SW480 (cell line): ENCODE measurements at places on chromosomes 4 and X.
A peak's percentile ranks its signal among the peaks of the same experiment; 100 is the strongest.

DNA sequence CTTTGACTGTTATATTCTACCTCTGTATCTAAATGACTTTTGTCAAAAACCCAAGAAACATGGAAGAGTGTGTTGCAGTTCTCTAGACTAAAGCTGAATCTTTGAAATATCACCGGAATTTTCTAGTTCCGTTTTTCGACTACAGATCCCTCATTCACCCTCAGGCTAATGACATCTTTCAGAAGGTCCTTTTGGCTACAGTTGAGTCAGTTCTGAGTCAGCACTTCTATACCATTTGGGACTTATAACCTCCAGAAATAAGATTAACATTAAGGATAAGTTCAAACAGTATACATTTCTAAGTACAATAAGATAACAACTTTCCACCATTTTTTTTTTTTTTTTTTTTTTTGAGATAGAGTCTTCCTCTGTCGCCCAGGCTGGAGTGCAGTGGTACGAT lies 331.0 kb upstream of the CPXCR1 start:
- DNase-seq = no peak

DNA sequence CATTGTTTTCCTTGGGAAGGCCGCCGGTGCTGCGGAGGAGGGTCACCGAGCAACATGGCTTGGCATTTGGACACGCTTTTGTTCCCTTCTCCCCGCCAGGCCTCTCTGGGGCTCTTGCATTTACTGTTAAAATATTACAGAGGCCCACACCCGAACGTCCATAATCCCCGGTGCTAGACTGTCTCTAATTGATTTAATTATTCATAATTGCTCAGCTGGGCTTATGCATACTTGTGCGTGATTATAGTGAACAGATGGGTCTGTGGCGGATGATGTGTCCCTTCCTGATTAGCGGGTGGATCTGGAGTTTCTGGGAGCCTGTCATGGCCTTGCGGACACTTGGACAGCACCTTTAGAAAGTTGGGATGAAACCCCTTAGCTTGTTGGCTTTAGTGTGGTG lies 100.2 kb upstream of the MSX1 start:
- DNase-seq = no peak

DNA sequence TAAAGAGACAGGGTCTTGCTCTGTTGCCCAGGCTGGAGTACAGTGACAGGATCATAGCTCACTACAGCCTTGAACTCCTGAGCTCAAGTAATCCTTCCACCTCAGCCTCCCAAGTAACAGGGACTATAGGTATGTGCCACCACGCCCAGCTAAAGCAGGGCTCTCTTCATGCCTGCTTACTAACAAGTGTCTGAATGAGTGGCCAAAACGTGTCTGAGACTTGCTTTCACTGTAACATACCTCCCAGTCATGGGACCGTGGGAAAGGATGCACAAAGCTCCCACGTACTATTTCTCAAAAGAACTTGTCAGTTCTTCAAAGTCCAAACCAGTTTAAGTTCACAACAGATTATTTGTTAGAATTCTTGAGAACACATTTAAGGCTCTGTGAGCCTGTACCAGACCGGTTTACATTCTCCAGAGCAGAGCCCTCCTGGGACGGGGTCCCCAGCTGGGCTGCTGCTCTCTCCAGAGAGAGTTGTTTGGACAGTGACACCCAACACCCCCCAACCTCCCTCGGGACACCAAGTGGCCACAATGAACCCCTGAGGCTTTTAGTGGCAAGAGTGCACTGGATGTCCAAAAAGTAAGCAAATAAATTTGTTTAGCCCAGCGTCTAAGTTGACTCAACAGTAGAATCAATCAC lies 24.1 kb downstream of the SH3KBP1 start:
- DNase-seq = no peak

GRCh38 chr4:15414551-15415091 lies 13.2 kb upstream of the C1QTNF7 start:
- DNase-seq = no peak

DNA sequence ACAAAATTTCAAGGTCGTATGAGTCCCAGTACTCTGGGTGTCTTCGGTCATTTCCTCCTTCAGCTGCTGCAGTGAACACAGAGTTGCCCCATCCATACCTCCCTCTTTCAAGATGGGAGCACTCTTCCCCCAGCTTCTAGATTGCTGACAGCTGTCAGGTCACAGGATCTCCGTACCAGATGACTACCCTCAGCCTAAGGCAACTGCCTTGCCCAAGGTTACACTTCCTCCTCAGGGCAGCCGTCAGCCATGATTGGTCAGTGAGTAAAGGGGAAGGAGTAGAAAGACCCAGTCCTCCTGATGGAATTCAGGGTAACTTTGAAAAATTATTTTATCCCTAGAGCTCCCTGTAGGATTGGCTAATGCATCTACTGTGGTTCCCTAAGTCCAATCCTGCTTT lies 81.6 kb downstream of the NAF1 start:
- no peak for DNase-seq

DNA sequence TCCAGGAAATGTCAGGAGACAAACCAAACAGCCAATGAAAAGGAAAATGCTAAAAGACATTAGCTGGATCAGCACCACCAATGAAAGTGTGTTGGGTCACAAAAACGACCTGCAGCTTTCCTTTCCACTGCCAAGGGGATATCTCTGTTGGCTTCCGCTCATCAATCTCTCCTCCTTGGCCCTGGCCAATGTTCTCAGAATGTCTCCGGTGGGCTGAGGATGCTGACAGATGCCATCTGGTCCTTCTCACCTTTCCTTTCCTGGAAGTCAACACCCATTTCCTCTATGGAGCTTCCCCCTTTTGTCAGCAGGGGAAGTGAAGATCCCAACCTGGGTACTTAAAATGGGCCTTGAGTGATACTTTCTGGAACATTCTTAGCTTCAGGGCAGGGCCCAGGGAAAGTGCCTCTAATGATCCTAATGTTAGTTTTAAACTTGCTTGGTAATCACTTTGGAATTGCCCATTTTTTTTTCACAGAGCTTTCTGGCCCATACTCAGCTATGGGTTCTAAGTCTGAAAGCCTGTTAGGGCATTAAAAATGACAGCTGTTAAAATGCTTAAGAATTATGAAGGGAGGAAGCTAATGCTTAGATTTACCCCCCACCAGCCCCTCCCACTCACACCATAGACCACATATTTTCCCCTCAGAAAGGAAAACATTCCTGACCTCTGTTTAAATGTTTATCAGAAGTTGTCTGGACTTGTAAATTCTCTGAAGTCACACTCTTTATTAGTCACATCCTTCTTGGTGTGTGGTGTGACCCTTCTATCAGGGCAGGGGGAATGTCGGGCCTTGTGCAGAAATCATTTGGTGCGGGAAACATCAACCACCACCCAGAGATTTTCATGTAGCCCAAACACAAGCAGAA lies 29.2 kb downstream of the IGFBP7 start:
- peak; percentile 64 for DNase-seq

GRCh38 chr4:24730256-24731001 lies 64.9 kb upstream of the SOD3 start:
- DNase-seq = no peak

GRCh38 chr4:138646383-138646782 lies 369.2 kb upstream of the NOCT start:
- no peak for DNase-seq

DNA sequence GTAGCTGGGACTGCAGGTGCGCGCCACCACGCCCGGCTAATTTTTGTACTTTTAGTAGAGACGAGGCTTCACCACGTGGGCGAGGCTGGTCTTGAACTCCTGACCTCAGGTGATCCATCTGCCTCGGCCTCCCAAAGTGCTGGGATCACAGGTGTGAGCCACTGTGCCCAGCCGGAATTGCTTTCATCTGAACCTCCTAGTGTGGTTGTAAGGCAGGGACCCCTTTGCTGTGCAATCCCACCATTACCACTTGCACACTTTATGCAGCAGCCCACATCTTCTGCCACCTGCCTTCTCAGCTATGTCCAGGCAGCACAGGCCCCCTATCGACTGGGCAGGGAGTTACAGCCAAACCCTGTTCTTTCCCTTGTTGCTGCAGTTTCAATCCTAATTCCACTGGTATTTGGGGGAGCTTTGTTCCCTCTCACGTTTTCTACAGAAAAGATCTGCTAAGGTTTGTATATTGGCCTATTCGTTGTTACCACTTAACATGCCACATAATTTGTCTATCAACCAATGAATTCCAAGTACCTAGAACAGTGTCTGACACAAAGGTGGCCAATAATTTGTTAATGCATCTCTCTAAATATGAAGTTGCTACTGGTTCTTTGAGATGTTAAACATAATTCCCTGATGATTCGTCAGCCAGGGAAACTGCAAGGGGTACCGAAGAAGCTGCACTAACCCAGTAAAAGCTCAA lies 6.5 kb downstream of the RPL39 start:
- no peak for DNase-seq

GRCh38 chr4:5021546-5021945 lies 2.3 kb upstream of the CYTL1 start:
- DNase-seq = no peak

DNA sequence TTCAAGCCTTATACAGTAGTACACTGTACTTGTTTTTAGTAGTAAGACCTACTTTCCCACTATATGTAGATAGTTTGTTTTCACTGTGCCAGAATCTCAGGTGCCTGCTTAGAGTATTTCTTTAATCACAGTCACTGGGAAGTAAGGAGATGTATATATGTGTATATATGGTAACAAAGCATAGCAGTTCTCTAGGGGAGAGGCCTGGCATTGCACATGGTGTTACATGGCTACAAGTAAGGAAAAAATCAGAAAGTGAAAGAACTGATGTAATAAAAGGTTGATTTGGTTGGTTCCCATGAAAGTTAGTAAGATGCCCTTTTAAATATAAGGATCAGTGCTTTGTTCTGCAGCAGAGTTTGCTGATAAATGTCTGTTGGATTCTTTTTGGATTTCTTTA lies 9.3 kb upstream of the DCK start:
- DNase-seq = no peak

DNA sequence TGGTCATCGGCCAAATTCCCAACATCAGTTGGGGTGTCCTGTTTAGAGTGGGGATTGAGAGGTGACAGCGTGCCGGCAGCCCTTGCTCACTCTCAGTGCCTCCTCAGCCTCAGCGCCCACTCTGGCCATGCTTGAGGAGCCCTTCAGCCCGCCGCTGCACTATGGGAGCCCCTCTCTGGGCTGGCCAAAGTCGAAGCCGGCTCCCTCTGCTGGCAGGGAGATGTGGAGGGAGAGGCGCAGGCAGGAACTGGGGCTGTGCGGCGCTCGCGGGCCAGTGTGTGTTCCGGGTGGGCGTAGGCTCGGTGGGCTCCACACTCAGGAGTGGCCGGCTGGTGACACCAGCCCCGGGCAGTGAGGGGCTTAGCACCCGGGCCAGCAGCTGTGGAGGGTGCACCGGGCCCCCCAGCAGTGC lies 7.1 kb upstream of the CENPU start:
- DNase-seq = no peak

GRCh38 chr4:82578935-82579334 lies 17.1 kb upstream of the TMEM150C start:
- DNase-seq = no peak

DNA sequence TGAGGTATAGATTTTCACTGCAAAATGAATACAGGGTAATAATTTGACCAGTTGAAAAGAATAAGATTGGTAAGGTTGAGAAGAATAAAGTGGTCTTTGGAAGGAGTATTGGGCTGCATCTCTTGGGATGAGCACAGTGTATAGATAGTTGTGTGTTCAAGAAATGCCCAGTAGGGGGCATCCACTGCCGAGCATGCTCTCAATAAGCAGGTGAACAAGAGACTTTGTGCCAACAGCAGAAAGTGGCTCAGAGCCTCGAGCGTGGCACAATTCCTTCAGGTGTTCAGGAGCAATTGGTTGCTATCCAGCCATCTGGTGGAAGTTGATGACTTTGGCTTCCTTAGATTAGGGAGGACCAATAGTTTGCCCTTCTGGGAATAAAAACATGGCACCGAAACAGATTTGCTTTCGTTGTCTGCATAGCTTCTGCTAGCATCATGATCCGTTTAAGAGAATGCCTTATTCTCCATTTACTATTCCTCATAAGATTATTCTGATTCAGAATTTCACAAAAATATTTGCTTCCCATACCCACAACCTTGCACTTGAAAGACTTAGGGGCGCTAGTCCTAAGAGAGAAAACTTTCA lies 258.1 kb upstream of the NEIL3 start:
- peak; percentile 7 for DNase-seq

DNA sequence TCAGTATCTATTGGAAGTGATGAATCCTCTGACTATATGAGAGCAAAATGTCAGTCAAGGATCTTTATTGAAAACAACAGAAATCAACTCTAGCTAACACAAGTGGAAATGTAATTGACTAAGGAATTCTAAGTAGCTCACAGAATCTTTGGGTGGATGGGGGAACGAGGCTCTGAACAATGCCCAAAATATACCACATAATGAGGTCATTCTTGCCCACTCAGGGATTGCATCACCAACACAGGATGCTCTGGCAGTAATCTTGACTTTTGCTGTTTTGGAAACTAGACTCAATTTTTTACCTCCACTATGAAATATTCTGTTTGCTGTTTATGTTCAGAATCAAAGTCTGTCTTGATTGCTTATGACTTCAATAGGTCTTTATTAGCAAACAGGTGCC lies 127.4 kb upstream of the UNC5C start:
- DNase-seq = no peak

- DNase-seq = no peak
Observed at GRCh38 chrX:3293251-3293650, 53.2 kb downstream of the MXRA5 start.

- DNase-seq = no peak
Observed at GRCh38 chrX:97846718-97847237, 963.1 kb downstream of the RPA4 start.

GRCh38 chr4:119785963-119786362 lies 157.4 kb upstream of the PDE5A start:
- DNase-seq = peak; percentile 1

- no peak for DNase-seq
Observed at GRCh38 chr4:70815370-70815769, 24.3 kb downstream of the GRSF1 start.

GRCh38 chr4:42641656-42642055 lies 15.2 kb downstream of the ATP8A1 start:
- no peak for DNase-seq

- DNase-seq = peak; percentile 34
Observed at GRCh38 chr4:3835527-3836405, 69.6 kb downstream of the ADRA2C start.

GRCh38 chr4:96193061-96193460 lies 353.2 kb downstream of the PDHA2 start:
- DNase-seq = no peak

- no peak for DNase-seq
Observed at GRCh38 chrX:149499766-149500165, 5.3 kb downstream of the IDS start.

- no peak for DNase-seq
Observed at GRCh38 chrX:129779747-129780146, at the start of gene SASH3. SASH3 (plus strand) TSS chrX:129779949; CDS start chrX:129780098, 149 bp downstream.

GRCh38 chr4:44756559-44756958 lies 30.2 kb upstream of the GNPDA2 start:
- DNase-seq = no peak
